ENCODE measurements at places on chromosomes 16 and 17. TPM values are rescaled to one million over a fixed set of nuclear protein-coding genes. Genes with fewer than 3 reads are reported as not detected.

GRCh38 chr16:62038225-62038624 is 2.0 kb upstream of the CDH8 start:
- no peak for DNase-seq

IRX3 gene
- 3.7 TPM for polyA plus RNA-seq

- peak; percentile 94 for DNase-seq
Measured at GRCh38 chr17:79612468-79613194, 1.8 kb upstream of the RBFOX3 start.

DNA sequence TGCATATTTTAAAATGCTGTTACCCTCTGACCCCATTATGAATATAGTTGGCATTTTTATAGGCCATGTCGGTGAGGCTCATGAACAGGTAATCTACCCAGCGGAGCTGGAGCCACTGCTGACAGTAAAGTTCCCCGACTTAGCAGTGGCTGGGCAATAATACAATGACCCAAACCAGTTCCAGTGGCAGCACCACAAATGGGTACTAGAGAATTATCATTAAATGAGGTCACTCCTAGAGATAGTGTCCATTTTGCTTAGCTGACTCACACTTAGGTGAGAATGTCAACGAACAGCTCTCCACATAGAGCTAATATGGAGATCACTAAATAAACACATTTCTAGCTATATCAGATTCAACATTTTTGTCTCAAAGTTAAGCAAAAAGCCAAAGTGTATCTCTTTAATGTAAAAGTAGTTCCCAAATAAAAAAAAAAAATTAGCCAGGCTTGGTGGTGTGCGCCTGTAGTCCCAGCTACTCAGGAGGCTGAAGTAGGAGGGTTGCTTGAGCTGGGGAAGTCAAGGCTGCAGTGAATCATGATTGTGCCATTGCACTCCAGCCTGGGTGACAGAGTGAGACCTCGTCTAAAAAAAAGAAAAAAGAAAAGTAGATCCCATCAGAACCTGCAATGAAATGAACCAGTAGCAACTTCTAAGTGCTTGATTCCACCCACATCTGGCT is 7.4 kb downstream of the MYO1D start:
- DNase-seq, result no peak

DNA sequence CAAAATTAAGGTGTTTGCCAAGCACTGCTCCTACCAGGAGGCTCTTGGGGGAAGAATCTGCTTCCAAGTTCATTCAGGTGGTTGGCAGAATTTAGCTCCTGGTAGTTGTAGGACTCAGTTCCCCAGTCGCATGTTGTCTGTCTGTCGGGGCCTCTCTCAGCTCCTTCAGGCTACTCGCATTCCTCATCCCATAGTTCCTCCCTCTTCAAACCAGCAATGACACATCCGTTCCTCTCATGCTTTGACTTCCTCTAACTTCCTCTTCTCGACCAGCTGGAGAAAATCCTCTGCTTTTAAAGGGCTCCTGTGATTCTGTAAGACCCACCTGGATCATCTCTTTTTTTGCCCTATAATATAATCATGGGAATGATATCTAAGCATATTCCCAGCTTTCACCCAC is 108.1 kb downstream of the PMP22 start:
- DNase-seq, result no peak

GRCh38 chr17:37830151-37830993 is 85.5 kb upstream of the HNF1B start:
- DNase-seq, result no peak

DNA sequence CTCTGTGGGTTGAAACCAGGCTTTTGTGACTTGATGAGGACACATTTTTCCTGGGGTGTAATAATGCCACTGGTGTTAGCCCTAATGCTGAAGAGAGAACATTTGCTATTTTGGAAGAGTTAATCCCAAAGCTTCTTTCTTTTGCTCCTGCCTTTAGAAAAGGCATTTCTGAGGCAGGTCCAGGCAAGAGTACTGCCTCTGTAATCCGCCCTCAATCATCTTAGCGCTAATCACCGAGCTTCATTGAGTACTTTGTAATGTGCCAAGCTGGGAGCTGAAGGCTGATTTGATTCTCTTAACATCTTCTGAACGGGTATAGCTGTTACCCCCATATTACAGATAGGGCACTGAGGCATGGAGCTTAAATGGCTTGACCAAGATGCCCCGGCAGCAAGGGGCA is 60.3 kb downstream of the AKAP1 start:
- no peak for DNase-seq

BICDL2 gene
- polyA plus RNA-seq, result not detected

CDH15 gene
- 0.08 TPM for polyA plus RNA-seq

DNA sequence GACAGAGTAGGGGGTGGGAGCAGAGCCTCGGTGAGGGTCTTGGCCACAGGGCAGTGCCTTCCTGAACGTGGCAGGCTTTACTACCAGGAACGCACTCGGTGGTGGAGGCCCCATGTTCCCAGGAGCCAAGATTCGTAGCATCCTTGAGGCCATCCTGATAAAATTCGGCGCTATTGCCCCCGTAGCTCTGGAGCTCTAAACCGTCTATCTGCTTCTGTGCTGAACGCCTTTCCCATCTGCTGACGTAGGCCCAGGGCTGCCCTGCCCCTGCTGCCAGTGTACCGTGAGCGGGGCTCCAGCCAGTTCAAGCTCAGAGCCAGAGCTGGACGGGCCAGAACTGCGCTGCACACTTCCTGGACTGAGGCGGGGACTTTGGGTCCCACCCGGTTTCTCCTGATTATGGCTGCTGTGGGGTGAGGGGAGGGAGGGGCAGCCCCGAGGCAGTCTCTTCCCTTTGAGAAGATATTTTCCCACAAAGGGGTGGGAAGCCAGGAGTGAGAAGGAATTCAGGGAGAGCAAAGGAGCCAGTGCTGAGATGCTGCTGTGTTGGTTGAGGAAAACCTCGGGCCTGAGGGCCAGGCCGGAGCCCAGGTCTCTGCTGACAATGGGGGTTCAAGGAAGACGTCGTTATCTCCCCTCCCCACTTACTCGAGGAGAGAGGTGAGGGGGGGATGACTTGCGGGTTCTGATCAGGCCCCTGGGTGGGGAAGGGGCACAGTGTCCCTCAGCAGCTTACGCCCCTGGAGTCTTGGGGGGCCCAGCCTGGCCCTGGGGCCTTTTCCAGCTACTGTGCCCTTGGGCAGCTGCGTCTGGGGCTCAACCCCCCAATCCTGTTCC is 29.4 kb downstream of the OR1D5 start:
- no peak for DNase-seq

PRAC2 gene
- not detected for polyA plus RNA-seq

- DNase-seq, result peak; percentile 93
Measured at GRCh38 chr16:57628008-57628781, at the start of gene ADGRG1. TSS of gene ADGRG1 (plus strand) at chr16:57628630. CDS start at chr16:57650288, 21,658 bp downstream.

DNA sequence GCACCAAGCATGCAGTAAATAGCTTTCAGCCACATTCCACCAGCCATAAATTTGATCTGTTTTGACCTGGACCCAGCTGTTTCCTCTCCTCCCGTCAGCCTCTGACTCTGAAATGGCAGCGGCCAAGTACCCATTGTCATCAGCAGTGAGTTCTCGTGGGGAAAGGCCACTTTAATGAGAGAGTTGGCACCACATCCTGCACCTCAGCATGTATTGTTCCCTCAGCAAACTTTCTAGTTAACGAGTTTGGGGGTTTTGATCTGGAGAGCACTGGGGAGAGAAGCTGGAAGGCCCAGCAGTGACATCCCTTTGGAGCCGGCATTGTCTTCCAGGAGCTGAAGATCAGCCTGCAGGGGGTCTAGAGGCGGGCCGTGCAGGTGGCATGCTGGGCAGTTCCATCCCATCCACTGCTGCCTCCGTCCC is 84.9 kb downstream of the RPA1 start:
- DNase-seq, result no peak

DNA sequence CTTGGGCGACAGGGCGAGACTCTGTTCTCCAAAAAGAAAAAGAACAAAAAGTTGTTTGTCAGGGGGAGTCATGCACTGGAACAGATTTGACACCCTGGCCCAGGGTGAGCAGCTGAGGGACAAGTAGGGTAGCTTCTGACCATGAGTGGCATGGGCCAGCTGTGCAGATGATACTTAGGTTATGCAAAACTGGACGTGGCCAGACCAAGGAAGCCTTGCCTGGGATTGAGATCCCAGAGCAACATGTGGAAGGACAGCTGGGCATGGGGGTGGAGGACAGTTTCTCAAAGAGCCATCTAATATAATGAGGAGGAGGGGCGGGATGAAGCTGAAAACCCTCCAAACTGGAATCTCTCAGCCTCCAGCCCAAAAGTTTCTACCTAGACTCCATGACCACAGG is 19.6 kb upstream of the SLC35B1 start:
- no peak for DNase-seq

KCNJ18 gene
- polyA plus RNA-seq, result not detected

- no peak for DNase-seq
Measured at GRCh38 chr17:41835214-41835799, 725 bp downstream of the NT5C3B start.

- DNase-seq, result no peak
Measured at GRCh38 chr16:47057630-47057993, 84.1 kb upstream of the DNAJA2 start.

GRCh38 chr17:34672176-34672785 is 92.9 kb downstream of the TMEM132E start:
- DNase-seq, result no peak

DNA sequence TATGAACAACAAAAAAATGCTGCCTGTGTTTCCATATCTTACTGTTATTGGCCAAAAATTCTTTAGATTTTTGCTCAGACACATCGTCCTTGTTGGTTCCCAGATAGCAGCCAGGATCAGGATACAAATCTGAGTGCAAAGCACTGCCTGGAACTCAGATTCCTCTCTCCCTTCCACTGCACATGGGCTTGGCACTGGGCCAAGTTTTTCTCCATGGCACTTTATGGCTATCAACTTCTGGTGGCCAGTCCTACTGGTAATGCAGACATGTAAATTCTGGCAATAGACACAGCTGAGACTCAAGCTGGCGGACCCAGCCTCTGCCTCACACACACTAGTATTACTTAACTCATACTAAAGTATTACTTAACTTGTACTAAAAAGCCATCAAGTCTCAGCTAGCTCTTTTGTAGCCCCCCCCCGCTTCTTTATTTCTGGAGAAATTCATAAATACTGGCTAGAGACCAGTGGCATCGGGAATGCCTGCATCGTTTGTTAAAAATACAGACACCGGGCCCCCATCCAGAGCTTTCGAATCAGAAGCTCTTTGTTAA is 181.2 kb upstream of the COX10 start:
- DNase-seq, result no peak

C16orf92 gene
- polyA plus RNA-seq, result not detected

MYH13 gene
- polyA plus RNA-seq, result not detected

DNA sequence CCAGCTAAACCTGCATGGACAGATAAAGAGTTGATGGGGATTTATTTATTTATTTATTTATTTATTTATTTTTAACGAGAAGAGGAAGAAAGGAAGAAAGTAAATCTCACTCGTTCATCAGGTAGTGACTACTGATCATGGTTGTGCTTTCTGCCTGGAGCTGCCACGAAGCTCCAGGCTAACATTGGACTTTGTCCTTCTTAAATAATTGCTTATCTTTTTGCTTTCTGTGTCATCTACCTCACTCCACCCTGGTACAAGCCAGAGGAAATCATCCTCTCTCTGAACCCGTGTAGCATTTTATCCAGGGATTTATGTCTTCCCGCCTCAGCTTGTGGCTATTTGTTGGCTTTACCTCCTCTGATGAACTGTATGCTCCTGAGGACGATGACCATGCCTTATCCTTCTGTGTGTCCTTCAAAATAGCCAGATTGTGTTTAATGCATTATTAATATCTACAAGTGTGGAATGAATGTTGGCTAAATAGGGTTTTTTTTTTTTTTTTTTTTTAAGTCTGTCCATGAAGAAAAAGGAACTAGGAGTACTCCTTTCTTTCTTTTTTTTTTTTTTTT is 8.0 kb upstream of the SLC12A3 start:
- DNase-seq, result no peak

- DNase-seq, result no peak
Measured at GRCh38 chr16:65069766-65070165, 52.1 kb downstream of the CDH11 start.

Measured in A549 (cell line).